ENCODE measurements at places on chromosomes 3 and 15.

- DNase-seq = peak; percentile 50
Observed at GRCh38 chr3:68666429-68667136, 265.8 kb downstream of the TAFA4 start.

- no peak for DNase-seq
Observed at GRCh38 chr15:80974914-80975313, 14.7 kb downstream of the MESD start.

DNA sequence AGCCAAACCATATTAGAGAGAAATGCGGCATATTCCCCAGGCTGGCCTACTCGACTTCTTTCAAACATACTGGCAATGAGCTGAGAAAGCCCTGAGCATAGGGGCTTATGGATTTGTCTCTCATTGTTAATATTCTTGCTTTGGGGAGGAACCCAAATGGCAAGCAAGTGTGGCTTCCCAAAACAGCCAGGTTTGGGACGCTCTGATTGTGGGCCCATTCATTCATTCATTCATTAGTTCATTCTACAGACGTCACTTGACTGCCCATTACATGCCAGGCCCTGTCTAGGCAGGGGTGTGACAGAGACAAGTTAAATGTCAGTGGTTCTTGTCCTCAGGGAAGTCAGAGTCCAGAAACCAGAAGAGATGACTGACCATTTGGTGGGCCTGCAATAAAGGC lies 77.4 kb upstream of the THBS1 start:
- DNase-seq = no peak

DNA sequence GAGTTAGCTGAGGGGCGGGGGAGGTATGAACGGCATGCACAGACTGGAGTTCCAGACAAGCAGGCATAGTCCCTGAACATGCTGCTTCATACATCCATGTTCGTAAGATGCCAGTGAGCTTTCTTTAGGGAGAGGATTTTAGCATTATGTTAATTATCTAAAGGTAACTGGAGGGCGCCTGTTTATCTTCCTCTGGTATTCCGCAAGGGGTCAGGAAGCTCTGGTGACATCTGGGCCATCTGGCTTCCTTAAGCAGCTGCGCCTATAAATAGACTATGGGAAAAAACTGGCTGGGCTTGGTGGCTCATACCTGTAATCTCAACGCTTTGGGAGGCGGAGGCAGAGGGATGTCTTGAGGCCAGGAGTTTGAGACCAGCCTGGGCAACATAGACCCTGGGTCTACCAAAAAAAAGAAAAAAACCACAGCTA lies 1.5 kb upstream of the FBXO22 start:
- DNase-seq = peak; percentile 97

- DNase-seq = no peak
Observed at GRCh38 chr3:94593526-94594150, 530.8 kb downstream of the NSUN3 start.

DNA sequence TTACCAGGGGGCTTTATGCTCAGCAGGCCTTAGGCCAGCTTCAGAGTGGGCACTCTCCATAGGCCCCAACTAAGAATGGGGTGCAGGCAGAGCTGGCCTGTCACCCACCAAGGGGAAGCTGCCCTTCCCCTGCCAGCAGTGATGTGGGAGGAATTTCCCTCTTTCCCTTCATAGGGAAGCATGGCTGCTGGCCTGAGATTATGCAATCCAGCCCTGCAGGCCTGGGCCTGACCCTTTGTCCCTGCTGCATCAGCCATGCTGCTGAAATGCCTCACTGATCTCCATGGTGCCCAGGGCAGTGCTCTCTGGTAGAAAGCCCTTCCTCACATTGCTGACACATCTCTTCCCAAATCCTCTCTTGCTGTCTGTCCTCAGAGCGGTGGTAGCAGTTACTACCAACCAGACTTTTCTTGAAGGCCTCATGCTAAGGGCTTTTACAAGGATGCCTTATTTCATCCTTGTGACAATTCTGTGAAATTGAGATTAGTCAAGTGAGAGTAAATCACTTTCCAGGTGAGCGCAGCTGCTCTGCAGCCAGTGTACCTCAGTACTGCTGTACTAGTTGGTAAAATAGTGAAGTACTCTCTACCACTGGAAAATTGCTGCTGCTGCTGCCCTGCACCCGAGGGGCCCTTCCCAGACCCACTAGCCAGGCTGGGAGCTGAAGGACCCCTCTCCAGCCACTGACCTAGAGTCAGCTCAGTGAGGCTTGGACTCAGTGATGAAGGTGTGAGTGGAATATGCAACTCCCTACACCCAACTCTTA lies 33.8 kb downstream of the MRAS start:
- no peak for DNase-seq

DNA sequence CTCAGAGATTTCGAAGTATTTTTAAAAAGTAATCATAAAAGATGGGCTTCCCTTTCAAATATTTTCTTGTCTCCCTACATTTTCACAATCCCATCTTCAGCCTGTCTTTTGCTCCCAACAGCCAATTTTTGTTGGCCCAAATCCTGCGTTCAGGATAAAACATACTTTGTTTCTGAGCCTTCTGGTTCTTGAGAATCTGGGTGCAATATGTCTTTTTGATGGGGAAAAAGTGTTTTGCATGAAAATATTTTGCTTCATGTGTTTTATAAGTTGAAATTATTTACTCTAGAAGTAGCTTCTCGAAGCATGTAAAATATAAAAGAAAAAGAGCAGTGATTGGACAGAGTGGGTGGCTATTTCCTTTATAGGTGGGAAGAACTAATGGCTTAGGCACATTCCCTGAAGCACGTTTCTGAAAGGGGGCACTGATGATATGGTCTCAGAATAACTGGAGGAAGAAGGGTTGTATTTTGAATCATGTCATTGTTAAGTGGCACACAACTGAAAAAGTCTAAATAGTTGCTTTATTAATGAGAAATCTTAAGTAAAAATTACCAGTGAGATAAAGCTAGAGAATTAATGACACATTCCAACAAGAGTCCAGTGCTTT lies 3.9 kb downstream of the UNC13C start:
- no peak for DNase-seq

- DNase-seq = no peak
Observed at GRCh38 chr3:17823036-17823435, 80.6 kb upstream of the TBC1D5 start.

GRCh38 chr3:196756732-196757131 lies 17.1 kb downstream of the PAK2 start:
- no peak for DNase-seq

DNA sequence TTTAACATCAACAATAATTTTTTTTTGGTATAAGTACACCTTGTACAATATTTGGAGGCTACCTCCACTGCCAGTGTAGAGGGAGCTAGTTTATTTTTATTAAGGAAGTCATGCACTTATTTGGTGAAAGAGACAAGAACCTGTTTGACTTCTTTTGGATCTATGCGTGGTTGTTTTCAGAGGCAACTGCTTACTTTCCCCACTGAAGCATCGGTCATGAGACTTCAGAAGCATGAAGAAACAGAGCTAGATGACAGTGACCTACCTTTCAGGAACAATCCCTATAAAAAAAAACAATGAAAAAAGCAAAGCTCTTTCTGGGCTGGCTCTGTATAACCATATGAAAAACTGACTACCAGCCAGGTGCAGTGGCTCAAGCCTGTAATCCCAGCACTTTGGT lies 20.0 kb upstream of the ZNF148 start:
- DNase-seq = no peak

GRCh38 chr15:36911322-36911944 lies 188.9 kb downstream of the MEIS2 start:
- peak; percentile 18 for DNase-seq

GRCh38 chr3:155354658-155355057 lies 61.2 kb upstream of the STRIT1 start:
- no peak for DNase-seq

- DNase-seq = no peak
Observed at GRCh38 chr3:60154011-60154410, 1097.2 kb downstream of the FHIT start.

DNA sequence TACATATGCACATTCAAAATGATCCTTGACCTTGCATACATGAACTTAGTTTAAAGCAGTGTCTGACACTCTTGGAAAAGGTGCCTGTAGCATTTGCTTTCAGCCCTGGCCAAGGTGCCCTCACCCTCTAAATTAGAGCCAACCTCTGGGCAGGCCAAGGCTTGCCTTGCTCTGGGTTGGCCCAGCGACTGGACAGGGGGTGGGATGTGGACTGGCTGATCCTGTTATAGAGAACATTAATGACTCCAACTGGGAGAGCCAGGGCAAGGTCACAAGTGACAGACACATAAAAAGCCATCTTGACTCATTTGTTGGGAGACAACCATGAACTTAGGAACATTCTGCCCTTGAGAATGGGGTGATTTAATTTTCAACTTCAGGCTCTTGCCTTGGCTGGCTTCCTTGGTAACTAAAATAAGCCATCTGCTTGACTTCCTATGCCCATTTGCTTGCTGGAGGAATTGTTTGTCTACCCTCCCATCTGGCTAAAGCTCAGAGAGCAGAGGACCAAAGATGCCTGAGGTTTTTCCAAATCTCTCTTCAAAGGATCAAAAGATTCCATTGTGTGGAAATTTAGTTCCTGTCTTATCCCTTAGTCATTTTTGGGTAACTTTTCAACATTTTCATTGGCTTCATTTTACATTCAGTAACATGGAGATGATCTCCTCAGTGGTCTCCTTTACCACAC lies 403.7 kb downstream of the SOX2 start:
- no peak for DNase-seq

DNA sequence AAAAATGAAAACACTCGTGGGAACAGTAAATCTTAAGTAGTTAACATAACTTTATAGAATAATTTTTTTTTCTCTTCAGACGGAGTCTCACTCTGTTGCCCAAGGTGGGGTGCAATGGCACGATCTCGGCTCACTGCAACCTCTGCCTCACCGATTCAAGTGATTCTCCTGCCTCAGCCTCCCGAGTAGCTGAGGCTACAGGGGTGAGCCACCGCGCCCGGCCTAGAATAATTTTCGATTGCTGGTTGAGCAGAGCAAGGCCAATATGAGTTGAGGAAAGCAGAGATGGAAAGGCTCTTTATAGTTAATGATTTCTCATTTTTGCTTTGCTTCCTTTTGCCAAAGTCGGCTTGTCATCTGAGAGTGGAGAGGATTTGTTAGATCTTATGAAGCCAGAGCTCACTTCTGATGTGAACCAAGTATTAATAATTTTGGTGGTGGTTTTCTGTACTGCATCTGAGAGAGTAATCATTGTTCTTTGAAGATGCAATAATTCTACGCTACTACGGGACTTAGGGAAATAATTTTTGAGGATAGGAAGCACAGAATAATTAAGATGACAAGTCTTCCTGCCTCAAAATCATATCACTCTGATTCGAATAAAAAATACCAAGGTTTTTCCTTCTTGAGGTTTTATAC lies 1.6 kb upstream of the GOLM2 start:
- no peak for DNase-seq

- DNase-seq = no peak
Observed at GRCh38 chr15:51075826-51076523, 18.7 kb downstream of the TNFAIP8L3 start.

GRCh38 chr3:186361246-186361761 lies 730 bp downstream of the DGKG start:
- peak; percentile 33 for DNase-seq

DNA sequence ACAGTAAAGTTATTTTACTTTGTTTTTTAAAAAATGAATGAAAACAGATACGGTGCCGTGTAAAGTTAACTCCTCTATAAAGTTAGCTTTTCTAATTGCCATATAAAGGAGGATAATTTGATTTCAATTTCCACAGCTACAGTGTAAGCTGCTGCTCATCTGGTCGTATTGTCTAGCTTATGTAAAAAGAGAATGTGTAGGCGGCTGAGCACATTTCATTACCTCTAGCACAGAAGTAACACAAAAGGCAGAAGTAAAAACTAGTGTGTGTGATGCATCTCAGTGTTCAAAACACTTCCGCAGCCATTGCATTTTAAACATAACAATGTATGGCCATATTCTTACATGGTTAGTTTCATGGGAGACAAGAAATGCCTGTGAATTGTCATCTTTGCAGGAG lies 105.0 kb upstream of the P2RY1 start:
- DNase-seq = no peak

- peak; percentile 4 for DNase-seq
Observed at GRCh38 chr3:165532851-165533250, 304.4 kb downstream of the BCHE start.

DNA sequence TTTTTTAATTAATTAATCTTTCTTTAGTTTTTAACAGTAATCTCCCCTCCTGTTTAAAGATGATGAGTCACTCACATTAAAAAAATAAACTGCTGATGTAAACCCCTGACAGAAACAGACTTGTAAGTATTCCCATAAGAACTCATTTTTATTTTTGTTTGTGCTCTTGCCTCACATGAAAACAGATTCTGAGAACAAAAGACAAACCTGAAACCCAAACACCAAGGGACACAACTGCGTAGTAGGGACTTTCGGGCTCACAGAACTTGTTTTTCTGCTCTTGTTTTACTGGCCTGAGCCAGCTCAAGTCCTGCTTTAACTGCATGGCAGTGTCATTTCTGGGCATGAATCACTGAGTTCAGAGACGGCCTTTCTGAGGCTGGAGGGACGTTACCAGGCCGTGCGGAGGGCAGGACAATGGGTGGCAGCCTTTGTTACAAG lies 600.8 kb downstream of the FOXP1 start:
- peak; percentile 54 for DNase-seq

DNA sequence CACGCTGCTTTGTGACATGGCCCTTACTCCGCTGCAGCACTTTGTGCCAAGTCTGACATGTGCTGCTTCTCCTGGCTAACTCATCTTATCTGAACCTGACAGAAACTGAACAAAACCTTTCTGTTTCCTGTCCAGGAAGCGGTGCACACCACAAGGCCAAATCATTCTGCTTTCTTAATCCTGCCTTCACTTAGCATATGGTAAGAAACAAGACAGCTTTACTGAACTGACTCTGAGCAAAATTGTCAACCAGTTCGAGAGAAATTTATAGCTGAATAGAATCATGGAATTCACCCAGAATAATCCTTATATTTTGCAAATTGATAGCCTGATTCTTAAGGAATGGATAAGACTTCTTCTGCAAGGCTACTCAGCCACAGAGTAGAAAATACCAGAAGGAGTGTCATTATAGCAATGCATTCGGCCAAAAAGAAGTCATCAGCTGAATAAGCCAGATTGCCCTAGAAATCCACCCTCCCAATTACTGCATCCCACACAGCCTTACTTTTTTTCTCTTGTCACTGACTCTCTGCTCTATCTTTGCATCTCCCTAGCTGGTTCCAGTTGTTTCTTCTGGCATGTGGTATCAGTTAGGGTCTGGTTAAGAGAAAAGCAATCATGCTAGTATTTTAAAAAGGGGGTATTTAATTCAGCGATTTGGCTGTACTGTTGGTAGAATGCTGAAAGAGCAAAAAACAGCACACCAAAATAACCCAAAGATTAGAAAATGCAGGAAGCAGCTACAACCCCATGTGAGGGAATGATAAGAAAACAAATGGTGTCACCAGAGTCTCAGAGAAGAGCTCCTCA lies 41.6 kb upstream of the STRIT1 start:
- DNase-seq = no peak

GRCh38 chr15:39478996-39479395 lies 101.9 kb upstream of the THBS1 start:
- no peak for DNase-seq

- DNase-seq = peak; percentile 92
Observed at GRCh38 chr3:56303487-56303886, 164.8 kb downstream of the ERC2 start.

Measured in GM23338 (cell line).